Cortex of kidney (tissue), 1 donor: ENCODE measurements at places on chromosomes 13 and 19.

DNA sequence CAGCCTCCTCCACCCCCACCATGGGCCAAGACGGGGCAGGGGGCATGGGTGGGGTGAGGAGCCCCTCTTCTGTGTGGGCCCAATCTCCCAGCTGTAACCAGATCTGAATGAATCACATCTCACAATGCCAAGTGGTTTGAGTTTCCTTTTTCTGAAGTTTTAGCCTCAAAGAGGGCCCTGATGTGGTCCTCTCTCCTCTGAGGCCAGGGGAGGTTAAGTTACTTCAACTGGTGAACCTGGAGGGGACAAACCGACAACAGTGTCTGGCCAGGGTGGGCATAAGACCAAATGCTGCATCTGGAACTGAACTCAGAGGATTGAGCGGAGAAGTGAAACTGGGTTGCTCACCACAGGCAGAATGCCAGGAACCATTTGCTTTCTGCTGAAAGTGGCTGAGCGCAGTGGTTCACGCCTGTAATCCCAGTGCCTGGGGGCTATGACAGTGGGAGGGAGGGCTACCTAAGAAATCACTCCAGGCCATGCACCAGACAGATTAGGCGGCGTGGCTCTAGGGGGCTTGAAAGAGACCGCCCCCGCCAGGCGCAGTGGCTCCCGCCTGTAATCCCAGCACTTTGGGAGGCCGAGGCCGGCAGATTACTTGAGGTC lies 15.4 kb upstream of the IRGC start:
- DNase-seq: no peak

- DNase-seq: no peak
Measured at GRCh38 chr19:33402421-33403220, 29.1 kb downstream of the CEBPG start.

DNA sequence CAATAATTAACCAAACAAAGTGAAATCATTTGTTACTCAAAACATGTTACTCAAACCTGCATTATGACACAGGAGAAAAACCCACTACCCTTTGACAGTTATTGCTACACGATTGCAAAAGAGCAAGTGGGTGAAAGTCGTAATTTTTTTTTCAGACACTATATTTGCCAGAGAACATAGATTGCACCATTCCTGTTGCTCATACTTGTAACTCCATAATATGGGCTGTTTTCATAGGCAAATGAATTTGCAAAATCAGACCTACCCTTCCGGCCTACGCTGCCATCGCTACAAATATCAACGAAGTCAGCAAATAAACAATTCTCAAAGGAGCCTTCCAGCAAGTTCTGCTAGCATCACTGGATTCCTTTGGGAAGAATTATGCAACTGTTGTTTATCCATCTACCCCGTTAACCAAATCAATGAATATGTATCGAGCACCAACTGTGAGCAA lies 396.5 kb downstream of the IRS2 start:
- no peak for DNase-seq

DNA sequence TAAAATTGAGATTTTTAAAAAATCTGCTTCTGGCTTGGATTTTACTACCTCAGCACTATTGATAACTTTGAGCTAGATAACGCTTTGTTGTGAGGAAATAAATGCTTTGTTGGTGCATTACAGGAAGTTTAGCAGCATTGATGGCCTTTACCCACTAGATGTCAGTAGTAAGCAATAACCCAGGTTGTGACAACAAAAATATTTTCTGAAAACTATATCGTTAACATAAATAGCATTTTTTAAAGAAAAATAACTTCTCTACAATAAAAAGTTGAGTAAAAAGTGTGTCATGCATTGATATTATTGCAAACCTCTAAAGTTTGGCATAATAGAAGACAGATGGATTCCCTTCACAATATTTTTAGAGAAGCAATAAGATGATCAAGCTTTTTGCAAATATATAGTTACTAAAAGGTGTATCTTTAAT lies 1246.5 kb downstream of the UQCRFS1 start:
- no peak for DNase-seq

GRCh38 chr13:62375653-62376052 lies 960.0 kb upstream of the PCDH20 start:
- no peak for DNase-seq
